ENCODE measurements at places on chromosomes 16 and 17.

DNA sequence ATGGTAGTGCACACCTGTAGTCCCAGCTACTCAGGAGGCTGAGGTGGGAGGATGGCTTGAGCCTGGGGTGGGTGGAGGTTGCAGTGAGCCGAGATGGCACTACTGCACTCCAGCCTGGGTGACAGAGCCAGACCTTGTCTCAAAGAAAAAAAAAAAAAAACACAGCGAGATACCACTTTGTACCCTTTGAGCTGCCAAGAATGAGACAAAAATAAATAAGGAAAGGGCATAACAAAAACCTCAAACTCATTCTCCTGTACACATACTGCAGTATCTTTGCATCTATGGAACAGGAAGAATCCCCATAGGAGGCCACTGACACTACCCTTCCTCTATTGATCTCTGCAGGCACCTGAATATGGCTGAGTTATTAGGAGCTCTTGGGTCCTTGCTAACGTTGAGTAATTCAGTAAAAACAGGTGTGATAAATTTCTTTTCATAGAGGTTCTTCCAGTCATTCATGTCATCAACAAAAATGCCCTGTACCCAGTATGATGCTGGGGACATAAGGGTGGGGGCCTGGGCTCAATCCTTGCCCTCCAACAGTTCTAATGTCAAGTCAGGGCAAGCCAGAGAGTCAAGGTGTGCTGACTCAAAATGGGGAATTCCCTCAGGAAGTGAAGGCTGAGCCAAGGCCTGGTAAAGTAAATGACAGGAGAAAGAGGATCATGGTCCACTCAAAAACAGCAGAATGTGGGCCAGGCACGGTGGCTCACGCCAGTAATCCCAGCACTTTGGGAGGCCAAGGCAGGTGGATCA is 26.9 kb downstream of the RANBP10 start:
- no peak for DNase-seq

DNA sequence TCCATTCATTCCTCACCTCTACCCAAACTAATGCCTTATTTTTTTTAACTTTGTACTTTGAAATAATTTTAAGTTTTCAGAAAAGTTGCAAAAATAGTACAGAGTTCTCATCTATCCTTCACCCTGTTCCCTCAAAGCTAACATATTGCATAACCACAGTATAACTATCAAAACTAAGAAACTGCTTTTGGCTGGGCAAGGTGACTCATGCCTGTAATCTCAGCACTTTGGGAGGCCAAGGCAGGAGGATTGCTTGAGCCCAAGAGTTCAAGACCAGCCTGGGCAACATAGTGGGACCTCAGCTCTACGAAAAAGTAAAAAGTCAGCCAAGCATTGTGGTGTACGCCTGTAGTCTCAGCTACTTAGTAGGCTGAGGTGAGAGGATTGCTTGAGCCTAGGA is 147.7 kb downstream of the SKAP1 start:
- no peak for DNase-seq

- no peak for DNase-seq
These were observed 2.7 kb downstream of the TXNDC17 start for GRCh38 chr17:6643451-6644125.

- no peak for DNase-seq
These were observed 619.3 kb downstream of the TP53TG3F start for GRCh38 chr16:34078691-34079090.

GRCh38 chr17:30558686-30559545 is 81.7 kb downstream of the GOSR1 start:
- DNase-seq, result no peak

DNA sequence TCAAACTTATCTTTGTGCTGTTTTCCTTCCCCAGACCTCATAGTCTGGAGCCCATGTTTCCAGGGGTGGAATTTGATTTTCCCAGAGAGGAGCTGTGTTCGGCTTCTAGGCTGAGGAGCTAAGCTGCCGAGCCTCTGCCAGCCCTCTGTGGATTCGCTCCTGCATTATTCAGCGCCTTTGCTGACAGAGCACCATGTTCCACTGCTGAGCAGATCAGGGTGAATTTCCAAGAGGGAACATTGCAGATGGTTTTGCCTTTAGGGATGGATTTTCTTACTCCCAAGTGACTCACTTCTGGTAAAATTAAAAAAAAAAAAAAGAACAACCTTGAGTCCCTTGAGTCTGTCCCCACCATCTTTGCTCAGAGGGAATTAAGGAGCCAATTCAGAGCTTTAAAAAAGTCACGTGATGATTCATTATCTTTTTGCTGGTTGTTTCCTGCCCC is 229.5 kb downstream of the PRKCA start:
- DNase-seq, result no peak

DNA sequence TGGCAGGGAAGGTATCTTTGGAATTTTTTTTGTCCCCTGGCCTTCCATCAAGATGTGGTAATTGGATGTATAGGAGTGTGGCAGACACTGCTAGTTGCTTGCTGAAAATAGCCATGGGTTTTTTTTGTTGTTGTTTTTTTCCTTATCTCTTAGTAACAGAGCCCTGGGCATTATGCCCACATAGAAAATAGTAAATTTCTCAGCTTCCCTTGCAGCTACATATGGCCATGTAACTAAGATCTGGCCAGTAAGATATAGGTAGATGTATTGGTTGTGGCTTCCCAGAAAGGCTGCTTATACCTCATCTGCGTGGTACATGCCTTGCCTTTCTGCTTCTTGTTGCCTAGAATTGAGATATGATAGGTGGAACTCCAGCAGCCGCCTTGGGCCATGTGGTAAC is 349.9 kb downstream of the CPPED1 start:
- no peak for DNase-seq

DNA sequence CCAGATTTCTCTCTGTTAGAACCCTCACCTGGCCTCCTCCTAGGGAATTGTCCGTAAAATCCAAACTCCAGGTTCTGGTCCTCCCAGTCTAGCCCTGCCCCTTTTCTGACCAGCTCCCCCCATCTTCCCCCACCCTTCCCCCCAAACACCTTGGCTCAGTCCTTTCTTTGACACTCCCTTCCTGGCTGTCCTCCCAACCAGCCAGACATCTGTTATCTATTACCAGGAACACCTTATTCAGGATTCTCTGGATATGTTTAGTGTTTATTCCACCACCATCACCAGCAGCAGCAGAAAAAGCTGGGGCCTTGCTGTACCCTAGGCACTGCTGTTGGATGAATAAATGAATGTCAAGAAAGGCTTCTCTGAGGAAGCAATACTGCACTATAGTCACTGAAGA is 4.0 kb upstream of the CMTM3 start:
- DNase-seq, result no peak

GRCh38 chr16:75758215-75758614 is 31.9 kb upstream of the CPHXL start:
- DNase-seq, result no peak

GRCh38 chr17:17830740-17831207 is 6.0 kb downstream of the SREBF1 start:
- no peak for DNase-seq

DNA sequence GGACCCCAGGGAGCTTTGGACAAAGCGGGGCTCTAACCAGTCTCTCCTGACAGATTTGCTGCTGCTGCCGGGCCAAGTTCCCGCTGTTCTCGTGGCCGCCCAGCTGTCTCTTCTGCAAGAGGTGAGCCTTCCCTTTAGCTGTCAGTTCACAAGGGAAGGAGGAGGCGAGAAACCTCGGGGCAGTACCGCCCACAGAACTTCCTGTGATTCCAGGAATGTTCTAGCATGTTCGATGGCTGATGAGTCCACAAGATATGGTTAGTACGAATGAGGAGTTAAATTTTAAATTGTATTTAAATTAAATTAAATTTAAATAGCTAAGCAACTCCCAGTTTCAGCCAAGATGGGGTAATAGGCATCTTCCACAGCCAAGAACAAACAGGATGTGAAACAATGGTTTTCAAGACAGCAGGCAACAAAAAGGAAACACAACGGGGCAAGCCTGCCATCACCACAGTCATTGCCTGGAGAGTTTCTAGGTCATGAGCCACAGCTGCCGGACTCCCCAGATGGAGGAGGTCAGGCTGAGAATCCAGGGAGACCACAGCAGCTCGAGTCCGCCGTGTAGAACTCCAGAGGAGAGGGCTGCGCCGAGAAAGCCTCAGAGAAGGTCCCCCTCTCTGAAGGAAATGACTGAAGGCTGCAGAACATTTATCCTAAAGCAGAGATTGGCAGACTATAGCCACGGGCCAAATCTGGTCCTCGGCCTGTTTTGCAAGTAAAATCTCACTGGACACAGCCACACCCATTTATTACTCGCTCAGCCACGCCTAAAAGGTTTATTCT is 9.5 kb upstream of the TCF25 start:
- no peak for DNase-seq

- DNase-seq, result peak; percentile 49
These were observed 204.2 kb downstream of the NTN1 start for GRCh38 chr17:9225305-9226101.

DNA sequence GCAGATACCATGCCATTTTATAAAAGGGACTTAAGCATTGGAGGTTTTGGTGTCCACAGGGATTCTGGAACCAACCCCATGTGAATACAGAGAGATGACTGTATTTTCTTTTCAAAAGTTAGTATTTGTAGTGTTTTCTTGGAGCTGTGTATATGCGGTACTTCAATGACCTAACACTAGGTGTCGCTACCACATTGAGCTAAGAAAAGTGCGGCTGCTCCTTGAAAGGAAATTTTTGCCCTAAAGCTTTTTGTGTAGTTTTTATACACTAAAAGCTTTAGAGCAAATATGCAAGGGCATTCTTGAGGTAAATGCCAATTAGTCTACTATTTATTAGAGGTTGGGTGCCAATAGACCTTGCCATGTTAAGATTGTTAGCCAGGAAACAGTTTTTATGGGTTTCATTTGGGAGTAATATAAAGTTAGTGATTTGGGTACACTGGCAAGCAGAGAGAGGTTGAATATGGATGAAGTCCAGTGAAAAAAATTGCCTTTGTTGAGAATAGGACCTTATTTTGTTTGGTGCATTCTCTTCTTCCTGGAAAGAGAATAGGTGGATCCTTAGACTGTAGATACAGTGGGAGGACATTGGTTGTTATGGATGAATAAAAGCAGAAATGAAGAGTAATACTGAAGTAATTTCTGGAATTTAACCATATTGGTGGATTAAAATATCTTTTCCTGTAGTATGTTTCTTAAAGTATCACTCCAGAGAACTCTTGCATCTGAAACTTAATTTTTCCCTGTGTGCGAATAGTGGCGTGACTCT is 43.3 kb downstream of the BCAS3 start:
- peak; percentile 76 for DNase-seq

GRCh38 chr17:58289869-58290268 is 9.1 kb upstream of the MPO start:
- DNase-seq, result no peak

DNA sequence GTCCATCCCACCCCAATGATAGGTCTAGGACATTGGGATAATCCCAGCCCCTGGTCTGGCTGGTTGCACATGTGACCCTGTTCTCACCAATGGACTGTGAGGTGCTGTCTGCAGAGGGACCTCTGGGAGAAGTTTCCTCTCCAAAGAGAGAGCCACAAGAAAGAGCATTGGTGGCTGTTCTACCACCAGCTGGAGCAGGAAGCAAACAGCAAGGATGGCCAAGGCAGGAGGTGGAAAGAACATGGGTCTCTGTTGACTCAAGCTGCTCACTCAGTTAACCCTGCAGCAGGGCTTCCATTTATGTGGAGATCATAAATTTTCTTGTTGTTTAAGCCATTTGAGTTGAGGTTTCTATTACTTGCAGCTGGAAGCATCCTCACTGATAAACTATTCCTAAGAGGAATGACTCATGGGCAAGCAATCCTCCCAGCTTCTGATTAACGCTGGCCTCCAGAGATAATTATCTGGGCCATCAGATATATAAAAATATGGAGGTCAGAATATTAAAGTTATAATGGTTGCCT is 52.6 kb downstream of the CYB5B start:
- DNase-seq, result no peak

DNA sequence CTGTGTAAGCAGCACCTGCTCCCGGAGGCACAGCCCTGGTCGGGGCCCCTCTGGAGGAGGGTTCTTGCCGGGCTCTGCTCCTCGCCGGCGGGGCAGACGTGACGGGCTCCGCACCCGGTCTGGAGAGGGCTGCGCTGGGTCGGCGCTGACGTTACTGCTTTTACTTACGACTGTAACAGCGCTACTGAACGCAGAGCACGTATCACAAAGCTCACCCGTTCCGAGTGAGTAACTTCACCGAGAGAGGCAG is 1.3 kb upstream of the RAB40C start:
- peak; percentile 78 for DNase-seq

- DNase-seq, result no peak
These were observed 53.6 kb upstream of the CDC42EP4 start for GRCh38 chr17:73365301-73365874.

DNA sequence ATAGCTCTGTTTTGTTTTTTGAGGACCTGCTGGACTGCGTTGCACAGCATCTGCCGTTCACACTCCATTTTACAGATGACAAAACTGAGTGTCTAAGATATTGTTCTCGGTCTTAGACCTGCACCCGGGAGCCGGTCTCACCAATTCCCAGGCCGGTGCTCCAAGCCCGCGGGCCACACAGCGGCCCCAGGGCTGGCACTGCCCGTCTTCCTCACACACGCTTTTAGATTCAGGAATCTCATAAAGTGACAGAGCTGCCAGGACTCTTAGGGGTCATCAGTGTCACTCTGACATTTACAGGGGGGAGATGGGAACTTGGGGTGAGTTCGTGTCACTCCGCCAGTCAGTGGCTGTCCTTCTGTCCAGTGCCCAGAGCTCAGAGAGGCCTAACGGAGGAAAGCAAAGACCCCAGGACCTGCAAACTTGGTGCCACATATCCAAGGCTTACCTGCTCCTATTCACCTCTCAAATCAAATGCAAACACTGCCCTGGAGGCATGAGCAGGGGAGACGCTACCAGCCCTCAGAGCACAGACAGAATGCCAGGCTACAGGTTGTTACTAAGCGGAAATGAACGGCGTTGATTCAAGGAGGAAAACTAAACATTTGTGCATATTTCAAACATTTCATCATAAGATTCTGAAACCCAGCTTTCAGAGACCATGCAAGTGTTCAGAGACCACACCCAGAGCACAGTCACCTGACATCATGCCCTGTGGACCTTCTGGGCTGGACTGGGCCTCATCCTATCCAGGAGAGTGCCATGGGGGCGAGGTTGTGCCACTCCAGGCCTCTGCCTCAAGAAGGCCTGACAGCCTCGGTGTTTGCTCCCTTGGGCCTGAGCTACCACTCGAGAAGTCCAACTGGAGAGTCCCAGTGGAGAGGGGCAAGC is 29.5 kb downstream of the TNFRSF13B start:
- no peak for DNase-seq

GRCh38 chr16:14369734-14370598 is 260.1 kb downstream of the PARN start:
- no peak for DNase-seq

DNA sequence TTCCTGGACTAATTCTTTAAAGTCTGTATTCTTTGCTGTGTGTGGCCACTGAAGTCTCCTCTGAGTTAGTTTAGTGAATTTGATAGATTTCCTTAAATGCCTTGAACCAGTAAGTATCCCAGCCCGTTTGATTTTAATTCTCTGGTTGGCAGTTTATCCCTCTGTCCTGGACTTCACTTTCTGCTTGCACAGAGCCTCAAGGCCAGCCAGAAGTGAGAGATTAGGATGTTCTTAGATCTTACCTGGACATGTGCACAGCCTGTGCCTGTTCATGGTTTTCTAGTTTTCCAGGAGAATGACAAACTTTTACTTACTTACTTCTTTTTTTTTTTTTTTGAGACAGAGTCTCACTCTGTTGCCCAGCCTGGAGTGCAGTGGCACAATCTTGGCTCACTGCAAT is 10.8 kb upstream of the SLC38A7 start:
- DNase-seq, result no peak

Measured in GM23338 (cell line).